T-cell (primary cell): ENCODE measurements at places on chromosomes 1 and 21.

GRCh38 chr21:44583089-44583799, 2.8 kb upstream of the KRTAP10-5 start:
- no peak for DNase-seq

DNA sequence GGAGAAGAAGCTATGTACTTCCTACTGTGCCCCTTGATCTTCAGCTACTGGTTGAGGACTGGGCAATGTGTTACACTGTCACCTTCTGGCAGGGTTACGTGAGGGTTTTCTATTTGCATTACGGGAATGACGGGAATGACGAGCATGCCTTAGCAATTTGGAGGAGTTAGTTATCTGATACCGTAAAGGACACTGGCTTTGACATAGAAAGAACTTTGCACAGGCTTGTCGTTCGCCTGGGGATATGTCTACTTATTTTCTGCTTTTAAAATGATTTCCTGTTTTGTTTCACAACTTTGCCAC, 19.8 kb upstream of the ACBD6 start:
- no peak for DNase-seq

- no peak for DNase-seq
These were observed 76.7 kb downstream of the SSBP3 start for GRCh38 chr1:54329312-54330003.

DNA sequence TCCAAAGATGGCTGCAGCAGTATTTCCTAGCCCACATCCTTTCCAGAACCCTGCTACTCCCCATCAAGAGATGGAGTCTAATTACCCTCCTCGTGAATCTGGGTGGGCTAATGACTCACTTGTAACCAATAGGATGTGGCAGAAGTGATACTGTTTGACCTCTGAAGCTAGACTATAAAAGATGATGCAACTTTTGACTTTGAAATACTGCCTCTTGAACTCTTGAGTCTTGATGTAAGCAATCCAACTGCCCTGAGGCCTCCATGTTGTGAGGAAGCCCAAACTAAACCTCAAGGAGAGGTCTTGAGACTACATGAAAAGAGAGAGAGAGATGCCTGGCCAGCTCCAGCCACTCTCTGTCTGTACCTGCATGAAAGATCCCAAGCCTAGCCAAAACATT, 29.5 kb downstream of the LMO4 start:
- DNase-seq, result no peak

DNA sequence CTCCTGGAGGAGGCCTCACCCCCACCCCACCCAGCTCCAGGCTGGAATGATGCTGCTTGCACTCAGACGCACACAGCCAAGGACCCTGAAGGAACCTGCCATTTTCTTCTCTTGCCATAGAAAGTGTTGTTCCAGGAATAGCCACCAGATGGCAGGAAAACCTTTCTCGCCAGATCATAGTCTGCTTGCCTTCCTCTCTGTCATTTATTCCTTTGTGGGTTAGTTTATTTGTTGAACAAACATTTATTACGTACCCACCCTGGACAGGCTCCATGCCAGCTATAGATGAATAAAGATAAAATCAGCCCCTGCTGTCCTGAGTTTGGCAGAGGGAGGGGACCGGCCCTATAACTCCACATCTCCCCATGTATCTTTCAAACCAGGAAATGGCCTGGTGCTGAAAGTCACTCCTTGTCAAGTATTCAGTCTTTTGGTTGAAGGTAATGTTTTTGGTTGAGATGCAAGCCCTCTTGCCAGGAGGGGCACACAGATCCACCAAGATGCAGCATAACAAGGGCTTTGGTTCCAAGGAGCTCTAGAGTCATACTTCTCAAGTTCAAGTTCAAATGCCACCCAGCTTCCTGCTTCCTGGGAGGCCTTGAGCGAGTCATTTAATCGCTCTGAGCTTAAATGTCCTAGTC, 7.0 kb upstream of the KCNC4 start:
- peak; percentile 21 for DNase-seq

GRCh38 chr1:119737040-119737682, 25.4 kb downstream of the PHGDH start:
- no peak for DNase-seq

DNA sequence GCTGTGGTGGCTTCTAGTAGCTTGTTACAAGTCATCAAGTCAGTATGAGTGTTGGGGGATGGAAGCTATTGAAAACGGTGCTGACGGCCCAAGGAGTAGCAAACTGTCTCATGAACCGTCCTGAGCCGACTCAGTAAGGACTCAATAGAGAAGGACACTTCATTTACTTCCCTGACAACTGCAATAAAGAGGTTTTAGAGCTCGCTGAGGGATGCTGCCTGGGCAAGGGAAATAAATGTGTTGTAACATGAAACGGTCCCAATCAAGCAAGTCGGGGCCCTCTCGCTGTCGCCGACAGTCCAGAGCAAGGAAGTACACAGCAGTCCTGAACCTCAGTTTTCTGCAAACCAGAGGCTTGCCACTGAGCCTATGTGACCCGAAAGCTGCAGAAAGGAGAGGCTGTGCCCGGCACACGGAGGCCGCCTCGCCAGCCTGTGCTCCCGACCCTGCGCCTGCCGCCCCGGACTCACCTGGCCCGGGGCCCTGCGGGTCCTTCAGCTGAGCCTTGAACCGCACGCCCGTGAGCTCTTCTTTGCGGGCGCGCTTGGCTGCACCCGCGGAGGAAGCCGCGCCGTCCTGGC, 423 bp downstream of the URB1 start:
- no peak for DNase-seq

GRCh38 chr1:94100129-94100784, 20.7 kb downstream of the ABCA4 start:
- DNase-seq, result no peak

DNA sequence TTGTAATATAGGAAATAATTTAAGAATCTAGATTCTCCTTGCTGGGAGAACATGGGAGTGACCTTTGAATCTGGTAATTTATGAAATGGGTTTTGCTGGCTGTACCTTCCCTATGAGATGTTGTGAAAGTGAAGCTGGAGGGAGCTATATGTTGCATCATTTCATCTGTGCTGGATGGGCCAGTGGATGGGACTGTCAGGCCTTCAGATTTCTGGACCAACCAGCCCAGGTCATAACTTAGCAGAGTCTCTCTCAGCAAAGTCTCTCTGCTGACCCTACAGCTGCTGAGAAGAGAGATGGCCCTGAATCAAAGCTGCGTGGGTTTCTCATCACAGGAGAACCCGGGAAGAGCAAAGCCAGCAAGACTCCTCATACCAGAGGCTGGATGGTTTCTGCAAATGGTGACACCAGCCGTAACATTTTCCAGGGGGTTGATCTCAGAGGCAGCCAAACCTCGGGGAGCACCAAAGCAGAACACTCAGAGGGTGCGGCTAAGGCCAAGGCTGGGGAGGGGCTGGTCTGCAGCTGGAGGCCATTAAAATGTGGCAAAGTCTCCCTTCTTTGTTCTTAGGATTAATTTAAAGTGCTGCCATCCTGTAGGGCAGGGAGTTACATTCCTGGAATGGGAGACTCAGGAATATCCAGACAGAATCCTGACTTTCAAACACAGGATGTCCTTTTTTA, 18.2 kb upstream of the PTGFRN start:
- DNase-seq, result no peak

GRCh38 chr21:38330666-38331065, 73.9 kb downstream of the KCNJ15 start:
- no peak for DNase-seq

DNA sequence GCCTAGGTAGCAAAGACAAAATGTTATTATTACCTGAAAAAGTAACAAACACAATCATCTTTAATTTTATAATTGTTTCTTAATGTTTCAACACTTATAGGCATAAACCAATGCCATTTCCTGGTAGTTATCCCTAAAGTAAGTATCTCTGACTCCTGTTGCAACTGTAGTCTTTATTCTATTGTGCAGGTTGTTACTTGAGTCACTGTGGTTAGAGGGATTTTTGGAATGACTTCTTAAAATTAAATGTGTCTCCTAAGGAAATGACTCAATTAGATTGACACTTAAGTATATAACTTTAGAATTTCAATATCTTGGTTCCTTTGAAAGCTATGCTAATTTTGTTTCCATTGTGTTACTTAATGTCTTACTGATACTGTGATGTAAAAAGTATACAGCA, 143.9 kb downstream of the PHTF1 start:
- no peak for DNase-seq

- DNase-seq, result no peak
These were observed 20.4 kb downstream of the TEX35 start for GRCh38 chr1:178533121-178533946.

- DNase-seq, result no peak
These were observed 166.6 kb downstream of the DSCAM start for GRCh38 chr21:40680311-40680710.

GRCh38 chr1:46438346-46438745, 44.2 kb downstream of the FAAH start:
- no peak for DNase-seq

DNA sequence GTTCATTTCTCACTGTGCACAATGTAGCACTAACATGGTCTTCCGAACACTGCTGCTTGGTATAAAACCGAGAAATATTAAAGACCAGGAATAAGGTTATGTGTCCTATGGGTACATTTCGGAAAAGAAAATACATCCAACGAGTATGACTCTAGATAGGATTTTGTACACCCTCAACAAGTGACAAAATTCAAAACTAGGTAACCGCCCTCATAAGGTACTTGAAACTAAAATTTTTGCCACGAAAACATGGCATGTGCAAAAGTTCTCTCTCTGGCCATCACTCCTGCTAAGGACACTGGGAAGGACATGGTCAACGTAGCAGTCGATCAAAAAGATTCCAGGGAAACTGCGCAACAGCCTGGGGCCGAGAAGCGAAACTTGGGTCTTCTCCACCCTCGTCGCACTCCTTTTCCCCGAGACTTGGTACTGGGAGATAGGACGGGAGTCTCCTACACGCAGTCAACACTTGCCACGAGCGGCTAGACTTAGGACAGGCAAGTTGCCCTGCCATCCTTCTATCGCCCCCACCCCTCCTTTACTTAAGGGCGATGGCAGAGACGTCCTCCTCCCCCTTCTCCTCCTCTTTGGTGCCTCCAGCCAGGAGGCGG, 338 bp upstream of the TOR1AIP1 start:
- no peak for DNase-seq

- no peak for DNase-seq
These were observed 34.9 kb downstream of the ATP2B4 start for GRCh38 chr1:203661572-203661971.

- DNase-seq, result no peak
These were observed 5.7 kb upstream of the VANGL2 start for GRCh38 chr1:160394673-160395072.

- DNase-seq, result no peak
These were observed 13.2 kb upstream of the NPHP4 start for GRCh38 chr1:6005276-6005917.

- no peak for DNase-seq
These were observed 30.5 kb downstream of the BATF3 start for GRCh38 chr1:212669102-212669501.

DNA sequence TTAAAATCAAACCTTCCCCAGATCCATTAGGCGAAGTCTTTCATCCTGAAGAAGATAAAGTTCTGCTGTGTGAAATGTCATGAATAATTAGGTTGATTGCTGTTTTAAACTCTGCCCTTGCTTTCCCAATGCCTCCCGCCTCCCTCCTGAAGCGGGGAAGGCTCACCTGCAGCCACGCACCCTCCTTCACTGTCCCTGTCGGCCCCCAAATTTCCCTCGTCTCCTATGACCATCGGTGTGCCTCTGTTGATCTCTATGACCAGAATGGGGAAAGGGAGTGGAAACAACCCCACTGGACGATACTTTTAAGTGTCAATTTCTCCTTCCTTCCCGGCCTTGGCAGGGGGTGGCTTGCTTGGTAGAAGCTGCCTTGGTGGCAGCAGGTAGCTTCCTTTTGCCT, 35.1 kb downstream of the LHX4 start:
- DNase-seq, result no peak

DNA sequence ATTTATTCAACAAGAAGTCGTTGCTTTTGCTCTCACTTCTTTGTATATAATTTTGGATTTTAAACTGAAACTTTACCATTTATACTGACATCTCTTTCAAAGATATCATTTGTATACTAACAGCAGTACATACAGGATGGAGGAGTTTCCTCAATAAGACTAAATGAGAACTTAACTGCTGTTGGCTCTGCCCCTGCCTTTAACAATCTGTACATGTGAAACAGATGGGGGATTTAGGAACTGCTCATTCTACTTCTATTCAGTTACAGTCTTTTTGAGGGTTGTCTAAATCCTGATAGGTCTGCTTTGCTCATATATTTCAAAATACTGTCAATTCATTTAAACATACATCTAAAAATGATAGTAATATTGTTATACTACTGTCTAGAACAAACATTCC, 663.2 kb downstream of the ADGRL2 start:
- DNase-seq, result no peak

- no peak for DNase-seq
These were observed 388.8 kb downstream of the NTNG1 start for GRCh38 chr1:107529511-107530149.

DNA sequence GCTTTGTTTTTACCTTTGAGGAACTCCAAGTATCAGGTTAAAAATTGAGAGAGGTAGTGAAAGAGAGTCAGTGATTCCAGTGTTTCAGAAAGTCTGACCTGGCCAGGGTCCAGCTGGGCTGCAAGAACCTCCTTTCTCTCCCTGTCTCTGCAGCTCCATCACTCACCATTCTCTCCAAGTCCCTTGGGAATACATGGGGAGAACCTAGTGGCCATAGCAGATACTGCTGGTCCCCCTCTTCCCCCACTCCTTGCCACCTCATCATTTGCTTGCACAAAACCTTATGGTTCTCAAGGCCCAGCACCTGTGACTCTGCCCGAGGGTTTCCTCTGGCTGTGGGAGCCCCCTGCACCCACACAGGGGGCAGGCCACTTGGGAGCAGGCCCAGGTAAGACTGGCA, 279.5 kb downstream of the KIF26B start:
- no peak for DNase-seq

DNA sequence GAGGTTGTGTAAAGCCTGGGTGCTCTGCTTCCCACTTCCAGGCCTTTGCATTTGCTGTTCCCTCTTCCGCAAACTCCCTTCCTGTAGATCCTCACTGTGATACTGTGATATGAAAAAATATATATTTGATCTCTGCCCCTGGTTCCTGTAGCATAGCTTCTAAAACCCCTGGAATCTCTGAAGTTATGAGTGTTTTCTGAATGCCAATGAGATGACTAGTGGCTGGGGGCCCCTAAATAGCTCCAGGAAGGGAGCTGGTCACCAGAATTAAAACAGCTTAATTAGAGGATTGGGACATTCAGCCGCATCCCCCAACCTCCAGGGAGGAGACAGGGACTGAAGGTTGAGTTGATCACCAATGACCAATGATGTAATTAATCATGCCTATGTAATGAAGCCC, 21.9 kb downstream of the DUSP10 start:
- DNase-seq, result no peak

DNA sequence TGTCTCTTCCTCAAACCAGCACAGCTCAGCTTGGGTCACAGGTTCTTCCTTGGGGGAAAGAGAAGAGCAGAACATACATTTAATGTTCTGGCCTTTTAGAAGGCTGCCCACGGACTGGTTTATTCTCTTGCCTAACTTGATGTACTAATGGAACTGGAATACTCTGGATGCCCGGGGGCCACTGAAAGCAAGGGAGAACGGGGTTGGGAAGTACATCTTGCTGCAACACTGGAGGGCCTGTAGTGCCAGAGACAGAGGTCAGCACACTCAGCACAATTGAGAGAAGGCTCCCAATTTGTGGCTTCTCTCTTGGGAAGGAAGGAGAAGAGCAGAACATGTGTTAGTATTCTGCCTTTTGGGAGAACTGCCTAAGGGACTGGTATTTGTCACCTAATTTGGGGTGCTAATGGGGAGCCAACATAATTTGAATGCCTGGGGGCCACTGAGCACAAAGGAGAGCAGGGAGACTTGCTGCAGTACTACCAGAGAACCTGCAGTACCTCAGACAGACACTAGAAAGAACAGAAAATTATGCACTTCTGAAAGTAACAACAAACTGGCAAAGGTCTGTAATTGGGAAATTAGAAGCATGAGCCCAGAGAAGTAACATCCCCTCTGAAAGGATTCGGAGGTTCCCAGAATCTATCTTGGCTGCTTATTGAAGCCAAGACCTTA, 14.1 kb downstream of the ZNF691 start:
- DNase-seq, result no peak
